Stimulated activated naive CD4-positive, alpha-beta T cell (primary cell): ENCODE measurements at places on chromosomes 4 and X.

DNA sequence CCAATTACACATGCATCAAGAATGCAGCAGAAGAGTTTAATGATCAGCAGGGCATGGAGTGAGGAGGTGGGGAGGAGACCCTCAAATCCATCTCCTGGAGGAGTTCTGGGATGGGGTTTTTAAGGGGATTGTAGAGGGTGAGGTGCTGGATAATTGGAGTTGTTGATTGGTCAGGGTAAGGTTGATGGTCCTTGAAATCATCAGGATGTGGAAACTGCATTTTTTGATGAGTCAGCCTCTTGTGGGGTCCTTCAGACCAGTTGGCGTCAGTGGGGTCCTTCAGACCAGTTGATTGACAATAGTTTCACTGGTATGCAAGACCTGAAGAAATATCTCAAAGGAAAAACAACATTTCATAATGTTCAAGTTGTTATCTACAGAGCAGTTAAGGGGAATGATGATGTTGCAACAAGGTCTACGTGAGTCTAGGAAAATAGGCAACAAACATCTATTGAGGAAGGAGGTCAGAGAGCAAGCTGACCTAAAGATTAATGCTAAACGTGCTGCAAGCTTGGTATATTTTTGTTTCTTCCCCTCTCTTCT is 88.3 kb downstream of the NRK start:
- DNase-seq: no peak

GRCh38 chr4:183504930-183505610 is at the start of gene ING2:
ING2 (plus strand) TSS chr4:183505058; CDS start chr4:183505196, 138 bp downstream.
- peak; percentile 93 for DNase-seq

GRCh38 chr4:2259541-2260343 is 2.2 kb downstream of the MXD4 start:
- no peak for DNase-seq

GRCh38 chrX:150155436-150156035 is 207.6 kb upstream of the MAMLD1 start:
- no peak for DNase-seq

DNA sequence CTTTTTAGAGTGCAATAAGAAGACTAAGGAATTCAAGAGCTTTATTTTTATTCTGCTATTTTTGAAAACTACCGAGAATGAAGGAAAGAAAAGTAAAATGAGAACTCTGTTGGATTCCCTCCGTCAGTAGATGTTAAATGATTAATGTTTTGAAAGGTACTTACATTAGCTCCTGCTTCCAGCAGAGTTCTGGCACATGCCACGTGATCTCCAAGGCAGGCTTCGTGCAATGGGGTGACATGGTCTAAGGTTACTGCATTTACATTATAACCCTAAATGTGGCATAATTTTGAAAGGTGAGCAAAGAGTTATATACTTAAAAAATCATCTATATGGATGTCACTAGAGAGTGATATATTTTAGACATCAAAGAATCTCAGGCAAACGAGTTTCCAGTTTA is 26.8 kb upstream of the SPATA4 start:
- no peak for DNase-seq

GRCh38 chr4:101019313-101019712 is 328.0 kb downstream of the PPP3CA start:
- DNase-seq: no peak

GRCh38 chr4:40403081-40403480 is 67.9 kb downstream of the CHRNA9 start:
- DNase-seq: no peak

DNA sequence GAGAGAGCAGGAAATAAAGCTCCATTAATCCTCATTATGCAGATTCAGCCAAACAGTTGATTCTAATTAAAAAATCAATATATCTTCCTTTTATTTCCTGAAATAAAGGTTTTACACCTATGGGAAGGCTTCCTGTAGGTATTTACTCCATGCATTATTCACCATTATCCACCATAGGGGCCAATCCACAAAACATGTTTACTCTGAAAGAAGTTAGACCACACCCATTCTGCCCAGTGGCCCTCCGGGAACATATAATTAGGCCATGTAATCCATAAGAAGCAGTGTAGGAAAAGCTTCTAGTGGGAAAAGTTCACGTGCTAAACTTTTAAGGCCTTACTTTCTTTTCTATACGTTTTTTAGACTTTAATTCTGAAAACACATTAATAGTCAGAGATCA is 57.7 kb downstream of the SAT1 start:
- DNase-seq: no peak

DNA sequence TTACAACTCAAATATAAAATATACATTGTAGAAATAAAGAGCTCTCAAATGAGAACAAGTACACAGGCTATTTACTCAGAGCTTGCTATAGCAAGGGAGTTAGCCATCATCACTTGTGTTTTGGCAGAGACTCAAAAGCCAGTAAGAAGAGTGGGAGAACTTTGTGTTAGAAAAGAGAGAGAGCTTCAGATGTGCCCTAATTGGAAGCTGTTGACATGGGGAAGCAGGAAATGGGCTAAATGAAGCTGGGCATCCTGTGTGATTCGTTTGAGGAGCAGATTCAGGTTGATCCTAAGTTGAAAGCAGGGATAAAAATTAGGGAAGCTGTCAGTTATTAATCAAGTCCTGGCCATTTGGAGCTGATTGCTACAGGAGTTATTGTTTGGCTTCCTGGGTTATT is 207.4 kb upstream of the MAOA start:
- no peak for DNase-seq

- DNase-seq: peak; percentile 43
Observed at GRCh38 chr4:184475096-184475461, 729 bp upstream of the IRF2 start.

DNA sequence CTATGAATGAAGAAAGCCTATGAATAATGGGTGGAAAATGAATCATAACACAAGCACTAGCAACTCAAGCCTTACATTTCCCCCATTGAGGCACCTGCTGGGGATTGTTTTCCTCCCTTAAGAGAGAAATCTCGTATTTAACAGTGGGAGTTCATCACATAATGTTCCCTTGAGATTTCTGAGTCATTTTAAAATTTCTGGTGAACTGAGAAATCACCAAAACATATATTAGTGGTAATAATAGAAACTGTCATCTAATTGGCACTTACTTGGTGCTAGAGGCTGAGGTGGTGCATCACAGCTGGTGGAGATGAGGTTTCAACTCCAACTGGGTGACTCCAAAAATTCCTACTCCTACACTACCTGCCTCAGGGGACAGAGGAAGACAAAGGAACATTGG is 561.3 kb upstream of the LCORL start:
- no peak for DNase-seq

GRCh38 chr4:171622729-171623128 is 190.5 kb upstream of the GALNTL6 start:
- no peak for DNase-seq

GRCh38 chrX:39159921-39160507 is 358.8 kb downstream of the MID1IP1 start:
- no peak for DNase-seq

DNA sequence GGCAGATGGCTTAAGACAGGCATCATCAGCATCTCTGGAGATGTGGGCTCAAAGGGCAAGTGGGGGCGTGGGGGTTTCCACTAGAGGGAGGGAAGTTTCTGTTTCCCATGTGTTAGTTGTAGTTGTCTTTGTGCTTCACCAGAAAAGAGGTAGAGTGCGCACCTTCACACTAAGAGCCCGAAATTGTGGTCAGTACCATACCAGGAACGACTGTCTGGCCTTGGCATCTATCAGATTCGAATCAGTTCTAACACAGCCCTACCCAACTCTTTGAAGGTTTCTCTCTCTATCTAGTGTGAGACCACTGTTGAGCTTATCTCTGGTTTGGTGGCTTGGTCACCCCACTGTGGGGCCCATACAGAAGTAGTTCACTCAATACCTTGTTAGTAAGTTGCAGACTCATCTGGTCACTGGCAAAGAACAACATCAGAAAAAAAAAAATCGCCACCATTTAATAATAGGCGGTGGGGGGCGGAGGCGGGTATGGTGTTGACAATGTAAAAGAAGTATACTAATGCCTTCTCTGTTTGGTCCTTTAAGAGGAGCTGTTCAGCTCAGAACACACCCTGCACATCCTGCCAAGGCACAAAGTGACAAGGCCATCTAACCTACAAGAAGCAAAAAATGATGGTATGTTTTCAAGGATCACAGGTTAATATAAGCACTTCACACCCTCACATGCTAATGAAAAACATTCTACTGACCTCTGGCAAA is 71.1 kb downstream of the NYX start:
- no peak for DNase-seq

- DNase-seq: no peak
Observed at GRCh38 chr4:114417214-114417613, 181.4 kb upstream of the UGT8 start.

- DNase-seq: no peak
Observed at GRCh38 chr4:30765022-30765421, 44.9 kb downstream of the PCDH7 start.

DNA sequence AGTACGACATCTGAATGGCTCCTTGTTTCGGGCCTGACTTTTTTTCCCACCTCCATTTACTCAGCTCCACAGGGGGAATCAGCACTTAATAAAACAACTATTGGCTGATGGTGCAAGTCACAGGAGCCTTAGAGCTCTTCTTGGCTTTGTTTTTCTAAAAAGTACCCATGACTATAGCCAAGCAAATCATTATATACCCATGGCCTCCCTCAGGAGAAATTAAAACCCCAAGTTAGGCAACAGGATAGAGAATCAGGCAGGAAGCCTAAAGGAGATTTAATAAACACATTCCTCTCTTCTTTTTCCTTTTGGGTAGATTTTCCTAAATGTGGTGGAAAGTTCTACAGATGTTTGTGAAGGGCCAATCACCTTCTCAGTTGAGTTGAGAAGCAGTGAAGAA is 91.9 kb upstream of the RBPJ start:
- no peak for DNase-seq
